Heart right ventricle (tissue), 16 donors: ENCODE measurements at places on chromosomes 5 and 9.
A peak's percentile ranks its signal among the peaks of the same experiment; 100 is the strongest.

DNA sequence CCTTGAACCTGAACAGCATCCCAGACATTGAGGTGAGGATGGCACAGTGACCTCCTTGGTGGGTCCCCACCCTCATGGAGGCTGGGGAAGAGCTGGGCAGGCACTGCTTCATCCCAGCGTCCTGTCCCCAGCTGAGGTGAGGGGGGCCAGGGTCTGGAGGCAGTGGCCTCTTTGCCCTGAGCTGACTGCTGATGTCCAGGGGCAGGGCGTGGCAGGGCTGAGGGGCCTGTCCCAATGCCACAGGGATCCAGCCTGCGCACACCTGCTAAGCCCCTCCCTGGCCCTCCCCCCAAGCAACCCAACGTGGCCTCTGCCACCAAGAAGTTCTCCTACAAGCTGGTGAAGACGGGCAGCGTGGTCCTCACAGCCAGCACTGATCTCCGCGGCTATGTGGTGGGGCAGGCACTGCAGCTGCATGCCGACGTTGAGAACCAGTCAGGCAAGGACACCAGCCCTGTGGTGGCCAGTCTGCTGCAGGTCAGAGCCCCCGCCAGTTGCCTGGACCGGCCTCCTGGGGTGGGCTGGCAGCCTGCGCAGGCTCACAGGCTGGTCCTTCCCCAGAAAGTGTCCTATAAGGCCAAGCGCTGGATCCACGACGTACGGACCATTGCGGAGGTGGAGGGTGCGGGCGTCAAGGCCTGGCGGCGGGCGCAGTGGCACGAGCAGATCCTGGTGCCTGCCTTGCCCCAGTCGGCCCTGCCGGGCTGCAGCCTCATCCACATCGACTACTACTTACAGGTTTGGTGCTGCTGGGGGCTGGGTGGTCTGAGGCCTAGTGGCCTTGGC, 4.9 kb upstream of the EHMT1 start:
- H3K36me3 ChIP-seq = no peaks in the 10 kb centered on the region
- peaks cover 14% of the 10 kb centered on the region for H3K4me1 ChIP-seq
- no peak overlapping the region for H3K4me3 ChIP-seq
- no peak overlapping the region for H3K27ac ChIP-seq

DNA sequence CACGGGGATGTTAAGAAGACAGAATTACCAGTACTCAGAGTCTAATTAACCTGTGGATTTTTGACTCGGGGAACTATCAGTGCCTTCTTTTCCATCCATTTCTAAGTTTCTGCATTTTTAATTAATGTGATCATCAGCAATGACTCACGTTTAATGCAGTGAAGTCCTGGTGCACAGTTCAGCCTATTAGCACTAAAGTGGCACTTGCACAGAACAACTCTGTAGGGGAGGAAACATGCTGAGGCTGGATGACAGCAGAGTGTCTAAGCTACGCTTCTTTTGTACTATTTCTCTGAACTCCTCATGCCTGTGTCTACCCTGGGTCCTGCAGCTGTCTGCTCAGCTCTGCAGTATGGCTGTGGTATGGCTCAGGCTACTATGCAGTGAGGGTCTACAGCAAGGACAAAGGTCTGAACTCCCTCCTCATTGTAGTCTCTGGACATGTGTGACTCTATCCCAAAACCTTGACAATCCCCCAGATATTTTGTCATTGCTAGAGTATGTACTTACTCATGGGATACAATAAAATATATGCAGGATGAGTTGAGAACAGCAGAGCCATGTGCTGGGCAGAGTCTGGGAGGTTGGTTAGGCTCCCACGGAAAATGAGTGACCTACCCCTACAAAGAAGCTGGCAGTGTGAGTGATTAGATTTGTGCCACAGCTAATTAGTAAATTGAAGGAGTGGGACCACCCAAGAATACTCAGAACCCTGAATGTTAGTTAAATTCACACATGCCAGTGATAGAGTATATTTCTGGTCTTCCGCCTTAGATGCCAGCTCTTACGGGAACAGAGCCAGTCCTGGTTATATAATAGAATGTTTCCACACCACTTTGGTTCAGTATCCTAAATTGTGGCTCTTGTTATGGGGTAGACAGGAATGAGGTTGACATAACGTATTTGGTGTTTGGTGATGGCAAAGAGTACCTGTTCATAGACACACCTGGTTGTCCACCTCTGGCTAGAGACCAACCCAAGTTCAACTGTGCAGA, 148.0 kb downstream of the GHR start:
- peaks cover 15% of the 10 kb centered on the region for H3K4me1 ChIP-seq
- no peaks in the 10 kb centered on the region for H3K36me3 ChIP-seq
- H3K27ac ChIP-seq = no peak overlapping the region
- no peak overlapping the region for H3K4me3 ChIP-seq
- DNase-seq = no peak
- H3K27me3 ChIP-seq = no peaks in the 10 kb centered on the region

- H3K27ac ChIP-seq = no peak overlapping the region
- H3K4me1 ChIP-seq = peaks cover 4% of the 10 kb centered on the region
- H3K4me3 ChIP-seq = no peak overlapping the region
- H3K36me3 ChIP-seq = no peaks in the 10 kb centered on the region
Observed at GRCh38 chr9:92968081-92968480, 20.8 kb downstream of the FGD3 start.

GRCh38 chr5:23147625-23148024, 294.5 kb upstream of the CDH12 start:
- H3K27me3 ChIP-seq = no peaks in the 10 kb centered on the region
- no peak for DNase-seq
- H3K4me3 ChIP-seq = no peak overlapping the region
- no peak overlapping the region for H3K27ac ChIP-seq
- no peaks in the 10 kb centered on the region for H3K4me1 ChIP-seq

DNA sequence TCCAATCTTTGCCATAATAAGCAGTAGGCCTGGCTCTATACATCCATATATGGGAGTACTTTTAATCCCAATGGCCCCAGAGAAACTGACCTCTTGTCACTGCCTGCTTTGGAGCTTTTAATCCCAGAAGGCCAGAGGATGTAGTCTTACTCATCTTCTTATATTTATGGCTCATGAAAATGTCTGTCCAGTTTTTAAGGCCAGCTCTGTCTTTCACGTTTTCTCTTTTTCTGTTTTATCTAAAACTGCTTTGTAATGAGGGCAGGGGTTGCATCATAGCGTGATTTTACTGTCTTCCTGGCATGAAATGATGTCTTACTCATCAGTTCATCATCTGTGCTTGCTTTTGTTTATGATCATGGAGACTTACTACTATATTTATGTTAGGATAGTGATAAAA, 1094.9 kb downstream of the MAT2B start:
- no peaks in the 10 kb centered on the region for H3K36me3 ChIP-seq
- no peak overlapping the region for H3K4me3 ChIP-seq
- H3K4me1 ChIP-seq = no peaks in the 10 kb centered on the region
- DNase-seq = no peak

GRCh38 chr9:69324549-69325401, at the start of gene ENTREP1:
TSS of gene ENTREP1 (plus strand) at chr9:69325215. CDS start at chr9:69325310, 95 bp downstream.
- H3K36me3 ChIP-seq = no peaks in the 10 kb centered on the region
- H3K27ac ChIP-seq = peak within 1 kb of the TSS; percentile 95
- peaks cover 10% of the 10 kb centered on the region for H3K4me1 ChIP-seq
- peaks cover 5% of the 10 kb centered on the region for H3K27me3 ChIP-seq
- peak; percentile 64 for DNase-seq
- peak within 1 kb of the TSS; percentile 55 for H3K4me3 ChIP-seq

DNA sequence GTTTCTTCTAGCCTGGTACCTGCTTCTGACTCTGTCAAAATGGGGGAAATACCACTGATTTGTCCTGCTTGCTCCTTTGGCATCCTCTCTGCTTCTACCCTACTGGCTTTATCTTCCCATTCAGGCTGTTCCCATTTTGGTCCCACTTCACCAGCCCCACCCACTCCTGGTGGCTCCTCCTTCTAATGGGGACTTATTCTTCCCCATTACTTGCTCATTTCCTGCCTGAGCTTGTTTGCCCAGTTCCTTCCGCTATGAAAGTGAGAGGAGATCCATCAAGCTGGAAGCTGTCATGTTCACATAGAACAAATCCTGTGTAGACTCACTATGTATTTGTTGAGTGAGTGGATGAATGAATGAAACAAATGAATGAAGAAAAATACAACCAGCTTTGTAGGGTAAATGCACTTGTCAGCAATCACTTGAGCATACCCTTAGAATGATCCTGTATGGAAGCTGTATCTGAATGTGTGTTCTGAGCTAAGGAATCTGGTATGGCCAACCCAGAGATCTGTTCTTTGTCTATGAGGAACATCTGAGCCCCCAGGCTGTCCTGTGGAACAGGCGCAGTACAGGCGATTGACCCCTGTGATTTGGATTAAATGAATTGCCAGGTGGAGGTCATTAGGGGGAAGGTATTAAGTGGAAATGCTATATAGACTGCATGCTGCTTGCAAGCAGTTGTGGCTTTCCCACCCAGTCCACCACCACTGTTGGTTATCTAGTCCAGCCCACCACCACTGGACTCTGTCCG, 89.5 kb downstream of the APBA1 start:
- H3K27me3 ChIP-seq = no peaks in the 10 kb centered on the region
- peaks cover 13% of the 10 kb centered on the region for H3K4me1 ChIP-seq
- peak; percentile 29 for DNase-seq
- H3K4me3 ChIP-seq = no peak overlapping the region
- H3K27ac ChIP-seq = no peak overlapping the region

GRCh38 chr9:135959814-135960213, 1.4 kb downstream of the UBAC1 start:
- H3K27ac ChIP-seq = no peak overlapping the region
- no peak for DNase-seq
- peaks cover 29% of the 10 kb centered on the region for H3K4me1 ChIP-seq
- H3K4me3 ChIP-seq = peak overlapping the region; percentile 83
- no peaks in the 10 kb centered on the region for H3K27me3 ChIP-seq
- H3K36me3 ChIP-seq = no peaks in the 10 kb centered on the region

- no peak overlapping the region for H3K4me3 ChIP-seq
- peaks cover 14% of the 10 kb centered on the region for H3K4me1 ChIP-seq
Observed at GRCh38 chr5:138968601-138969000, 93.5 kb upstream of the LRRTM2 start.

DNA sequence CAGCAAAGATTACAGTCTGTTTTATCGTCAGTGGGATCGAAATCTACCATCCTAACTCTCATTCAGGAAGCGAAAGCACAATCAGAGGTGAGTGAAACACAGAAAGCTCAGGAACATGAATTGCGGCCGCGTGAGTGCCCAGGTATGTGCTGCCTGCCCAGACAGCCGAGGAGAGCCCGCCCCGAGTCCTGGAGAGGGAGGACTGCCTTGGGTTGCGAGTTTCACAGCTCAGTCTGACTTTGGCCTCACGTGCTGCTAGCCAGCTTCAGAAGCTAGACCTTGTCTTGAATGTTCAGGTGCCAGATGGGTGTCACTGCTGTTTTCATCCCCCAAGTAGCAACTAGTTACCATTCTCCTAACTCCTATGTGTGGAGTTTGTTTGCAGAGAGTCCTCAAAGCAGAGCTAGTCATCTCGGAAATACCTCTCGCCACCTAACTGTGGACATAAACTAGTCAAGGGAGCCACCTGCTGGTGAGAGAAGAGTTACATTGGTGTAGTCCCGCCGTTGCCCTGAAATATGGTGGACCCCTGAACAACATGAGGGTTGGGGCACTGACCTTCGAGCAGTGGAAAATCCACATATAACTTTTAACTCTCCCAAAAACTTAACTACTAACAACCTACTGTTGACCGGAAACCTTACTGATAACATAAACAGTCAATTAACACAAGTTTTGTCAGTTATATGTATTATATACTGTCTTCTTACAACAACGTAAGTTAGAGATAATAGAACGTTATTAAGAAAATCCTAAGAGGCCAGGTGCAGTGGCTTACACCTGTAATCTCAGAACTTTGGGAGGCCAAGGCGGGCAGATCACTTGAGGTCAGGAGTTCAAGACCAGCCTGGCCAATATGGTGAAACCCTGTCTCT, 80.9 kb downstream of the GOLPH3 start:
- no peak overlapping the region for H3K27ac ChIP-seq
- no peak overlapping the region for H3K4me3 ChIP-seq
- H3K27me3 ChIP-seq = no peaks in the 10 kb centered on the region
- DNase-seq = peak; percentile 74
- H3K4me1 ChIP-seq = peaks cover 35% of the 10 kb centered on the region

DNA sequence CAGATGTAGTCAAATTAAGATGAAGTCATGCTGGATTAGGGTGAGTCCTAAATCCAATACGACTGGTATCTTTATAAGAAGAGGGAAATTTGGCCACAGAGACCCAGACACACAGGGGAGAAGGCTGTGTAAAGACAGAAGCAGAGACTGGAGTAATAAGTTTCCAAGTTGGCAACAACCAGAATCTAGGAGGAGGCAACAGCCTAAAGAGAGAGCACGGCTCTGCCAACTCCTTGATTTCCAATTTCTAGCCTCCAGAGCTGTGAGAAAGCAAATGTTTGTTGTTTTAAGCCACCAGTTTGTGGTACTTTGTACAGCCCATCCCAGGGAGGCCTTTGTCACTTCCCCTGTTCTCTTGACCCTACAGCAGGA, 74.4 kb downstream of the ATG10 start:
- DNase-seq = no peak
- H3K4me3 ChIP-seq = no peak overlapping the region
- H3K36me3 ChIP-seq = no peaks in the 10 kb centered on the region
- H3K27me3 ChIP-seq = no peaks in the 10 kb centered on the region
- H3K27ac ChIP-seq = no peak overlapping the region

GRCh38 chr9:114674076-114674797, 7.8 kb downstream of the TEX48 start:
- peaks cover 25% of the 10 kb centered on the region for H3K27me3 ChIP-seq
- H3K4me1 ChIP-seq = no peaks in the 10 kb centered on the region
- no peak overlapping the region for H3K4me3 ChIP-seq
- no peak overlapping the region for H3K27ac ChIP-seq
- no peaks in the 10 kb centered on the region for H3K36me3 ChIP-seq

DNA sequence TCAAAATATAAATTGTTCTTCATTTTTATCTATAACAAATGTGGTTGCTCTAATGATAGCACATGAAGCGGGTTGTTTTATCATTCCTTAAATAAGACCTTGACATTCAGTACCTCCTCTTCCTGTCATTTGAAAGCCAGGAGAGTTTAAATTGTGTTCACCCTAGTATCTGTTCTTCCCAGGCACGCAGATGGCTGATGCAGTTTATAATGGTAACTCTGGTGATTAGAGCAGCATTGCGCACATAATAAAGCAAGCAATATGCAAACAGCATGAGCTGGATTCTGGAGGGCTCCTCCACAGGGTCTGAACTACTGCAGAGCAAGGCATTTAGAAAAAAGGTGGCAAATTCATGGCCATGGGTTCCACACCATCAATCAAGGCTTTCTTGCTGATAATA, 307.8 kb downstream of the ENC1 start:
- no peak overlapping the region for H3K4me3 ChIP-seq
- no peak for DNase-seq
- H3K27me3 ChIP-seq = no peaks in the 10 kb centered on the region
- H3K36me3 ChIP-seq = no peaks in the 10 kb centered on the region
- no peak overlapping the region for H3K27ac ChIP-seq

- H3K4me1 ChIP-seq = peaks cover 14% of the 10 kb centered on the region
- H3K27ac ChIP-seq = no peak overlapping the region
- H3K36me3 ChIP-seq = no peaks in the 10 kb centered on the region
- H3K4me3 ChIP-seq = no peak overlapping the region
Observed at GRCh38 chr9:130264414-130265350, 878 bp upstream of the HMCN2 start.
